ENCODE measurements at places on chromosomes 6 and 20.

DNA sequence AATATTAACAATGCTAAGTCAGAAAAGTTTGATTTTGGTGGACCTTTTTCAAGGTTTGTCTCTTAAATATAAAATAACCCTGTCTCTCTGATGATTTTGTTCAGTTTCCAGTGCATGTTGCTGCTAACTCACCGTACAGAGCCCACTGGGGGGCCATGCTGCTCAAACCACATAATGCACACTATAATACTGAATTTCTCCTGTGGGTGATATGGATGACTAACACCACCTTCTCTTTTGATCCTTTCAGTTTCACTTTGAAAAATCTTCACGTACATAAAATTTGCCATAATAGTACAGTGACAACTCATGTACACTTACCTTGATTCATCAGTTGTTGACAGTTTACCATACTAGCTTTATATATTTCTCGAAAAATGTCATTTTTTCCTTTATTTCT, 506.6 kb upstream of the MAN1A1 start:
- peak; percentile 5 for DNase-seq

- no peak for DNase-seq
These were observed 107.3 kb downstream of the UST start for GRCh38 chr6:148854096-148854495.

DNA sequence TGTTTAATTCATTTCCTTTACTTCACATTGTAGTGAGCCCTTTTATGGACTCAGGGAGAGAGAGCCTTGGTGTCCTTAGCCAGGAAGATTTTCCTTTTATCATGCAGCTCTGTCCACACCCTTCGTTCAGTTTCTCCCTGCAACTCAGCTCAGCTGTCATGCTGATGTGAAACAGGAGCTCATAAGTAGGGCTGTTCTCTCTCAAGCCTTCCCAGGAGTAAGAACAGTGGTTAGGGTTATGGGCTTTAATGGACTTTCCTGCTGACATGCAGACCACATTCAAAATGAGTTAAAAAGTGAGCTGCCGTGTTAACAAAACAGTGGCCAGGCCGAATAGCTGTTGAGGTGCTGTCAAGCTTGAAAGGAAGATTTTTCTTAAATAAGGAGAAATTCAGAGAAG, 104.1 kb downstream of the BCKDHB start:
- no peak for DNase-seq

DNA sequence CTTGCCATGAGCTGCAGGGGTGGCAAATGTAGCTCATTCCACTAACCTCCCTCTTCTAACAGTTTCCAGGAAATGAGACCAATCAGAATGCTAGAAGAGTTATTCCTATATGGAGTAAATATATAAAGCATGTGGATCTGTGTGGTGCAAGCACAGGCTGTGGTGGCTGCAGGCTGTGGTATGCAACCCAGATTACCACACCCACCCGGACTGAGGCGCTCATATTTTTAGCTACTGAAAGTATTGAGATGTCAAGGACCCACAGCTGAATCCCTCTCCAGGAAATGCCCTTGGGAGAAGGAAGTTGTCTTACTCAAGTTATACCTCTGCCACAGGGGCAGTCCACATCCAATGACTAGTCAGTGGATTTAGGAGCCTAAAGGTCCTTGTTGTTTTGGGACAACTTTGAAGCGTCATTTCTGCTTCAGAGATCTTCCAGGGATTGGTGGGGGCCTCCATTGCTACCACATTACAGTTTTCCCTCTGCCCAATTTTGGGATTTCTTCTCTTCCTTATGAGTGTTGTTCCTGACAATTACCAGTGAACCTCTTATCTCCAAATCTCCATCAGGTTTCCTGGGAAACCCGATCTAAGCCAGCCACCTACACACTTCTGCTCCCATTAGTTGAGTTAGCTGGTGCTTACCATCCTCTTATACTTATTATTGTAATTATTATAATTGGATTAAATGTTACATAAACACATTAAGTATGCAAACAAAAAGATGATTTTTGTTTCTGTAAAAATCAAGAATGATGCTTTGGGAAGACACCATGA, 12.1 kb upstream of the REPS1 start:
- no peak for DNase-seq

GRCh38 chr6:92399911-92400310, 1019.4 kb downstream of the EPHA7 start:
- no peak for DNase-seq

- DNase-seq, result no peak
These were observed 4.0 kb upstream of the LIN28B start for GRCh38 chr6:104952911-104953399.

- no peak for DNase-seq
These were observed 51.5 kb downstream of the SLC23A2 start for GRCh38 chr20:4949833-4950178.

DNA sequence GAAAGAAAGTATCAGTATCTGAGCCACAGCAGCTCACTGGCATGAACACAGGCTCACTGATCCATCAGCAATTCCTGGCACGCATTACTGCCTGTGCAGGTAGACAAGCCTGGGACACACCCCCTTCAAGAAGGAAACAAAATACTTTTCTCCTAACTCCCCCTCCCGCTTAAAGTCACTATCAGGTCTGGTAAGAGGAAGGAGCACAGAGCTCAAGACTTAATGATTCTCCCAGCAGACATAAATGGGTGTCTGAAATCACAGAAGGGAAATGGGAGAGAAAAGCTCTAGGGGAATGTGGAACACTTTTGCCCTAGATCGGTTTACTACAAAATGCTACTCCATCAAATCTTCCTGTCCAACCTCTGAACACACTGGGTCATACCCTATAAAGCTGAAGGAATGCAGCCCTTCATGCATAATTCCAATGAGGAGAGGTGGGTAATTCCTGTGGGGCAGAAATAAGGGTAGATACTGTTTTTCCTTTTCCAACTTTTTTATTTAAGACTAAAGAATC, at the start of gene ADGRF1:
TSS of gene ADGRF1 (minus strand) at position 58 of the 517 bp plus-strand sequence. CDS start 13,271 bp downstream, outside the sequence.
- no peak for DNase-seq

DNA sequence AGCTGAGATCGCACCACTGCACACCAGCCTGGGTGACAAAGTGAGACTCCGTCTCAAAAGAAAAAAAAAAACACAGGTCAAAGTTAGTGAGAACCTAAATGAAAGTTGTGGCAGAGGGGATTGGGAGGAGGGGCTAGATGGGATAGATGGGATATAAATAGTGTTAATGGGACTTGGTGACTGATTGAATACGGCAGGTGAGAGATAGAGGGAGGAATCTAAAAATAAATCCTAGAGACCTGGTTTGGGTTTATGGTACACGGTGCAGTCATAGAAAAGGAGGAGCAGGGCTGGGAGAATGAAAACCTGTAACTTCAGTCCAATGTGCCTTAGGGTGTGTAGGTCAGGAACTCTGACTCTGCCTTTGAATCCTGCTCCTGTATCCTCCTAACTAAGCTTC, 25.0 kb upstream of the DEK start:
- no peak for DNase-seq

GRCh38 chr6:129812145-129812777, 48.9 kb downstream of the TMEM244 start:
- no peak for DNase-seq

DNA sequence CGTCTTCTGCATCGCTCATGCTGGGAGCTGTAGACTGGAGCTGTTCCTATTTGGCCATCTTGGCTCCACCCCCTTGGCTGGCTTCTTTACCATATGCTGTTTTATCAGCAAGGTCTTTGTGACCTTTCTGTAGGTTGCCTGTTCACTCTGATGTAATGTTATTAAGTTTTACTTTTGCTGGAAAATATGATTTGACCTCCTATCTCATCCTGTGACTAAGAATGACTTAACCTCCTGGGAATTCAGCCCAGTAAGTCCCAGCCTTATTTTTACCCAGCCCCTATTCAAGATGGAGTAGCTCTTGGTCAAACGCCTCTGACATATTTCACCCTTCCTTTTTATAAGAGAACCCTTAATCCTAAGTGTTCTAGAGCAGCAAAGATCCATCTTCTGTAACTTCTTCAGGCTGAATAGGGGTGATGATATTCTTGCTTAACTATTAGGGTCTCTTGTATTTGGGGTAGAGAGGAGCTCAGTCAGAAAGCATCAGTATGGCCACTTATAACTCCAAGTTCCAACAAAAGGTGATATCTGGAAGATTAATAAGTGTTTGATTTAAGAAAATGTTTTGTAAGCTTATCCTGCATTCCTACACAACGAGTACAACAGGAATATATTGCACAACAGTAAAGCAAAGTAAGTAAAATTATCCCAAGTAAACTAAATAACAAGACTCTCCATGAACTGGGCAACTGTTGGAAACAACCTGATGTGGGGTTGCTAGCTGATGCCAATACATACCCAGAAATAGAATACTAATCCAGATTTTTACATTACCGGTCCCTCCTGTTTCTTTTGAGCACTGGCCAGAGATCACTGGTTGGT, 23.1 kb upstream of the HMGN3 start:
- DNase-seq, result no peak

DNA sequence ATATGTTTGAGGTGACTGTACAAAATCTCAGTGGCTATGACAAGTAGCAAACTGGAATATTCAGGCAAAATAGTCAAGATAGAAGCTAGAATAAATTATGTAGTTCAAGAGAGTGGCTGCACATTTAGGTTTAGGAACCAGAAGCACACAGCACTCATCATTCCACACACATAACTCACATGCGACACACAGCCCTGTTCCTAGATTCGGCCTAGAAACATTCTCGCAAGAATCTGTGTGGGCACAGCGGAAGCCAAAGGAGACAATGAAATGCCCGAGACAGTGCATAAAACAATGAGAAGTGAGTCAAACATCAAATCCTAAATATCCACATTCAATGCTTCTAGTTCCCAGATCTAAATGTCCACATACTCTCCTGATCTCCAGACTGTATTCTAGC, 9.5 kb upstream of the SUPT3H start:
- no peak for DNase-seq

- no peak for DNase-seq
These were observed 41.5 kb upstream of the TENT5A start for GRCh38 chr6:81793821-81794475.

DNA sequence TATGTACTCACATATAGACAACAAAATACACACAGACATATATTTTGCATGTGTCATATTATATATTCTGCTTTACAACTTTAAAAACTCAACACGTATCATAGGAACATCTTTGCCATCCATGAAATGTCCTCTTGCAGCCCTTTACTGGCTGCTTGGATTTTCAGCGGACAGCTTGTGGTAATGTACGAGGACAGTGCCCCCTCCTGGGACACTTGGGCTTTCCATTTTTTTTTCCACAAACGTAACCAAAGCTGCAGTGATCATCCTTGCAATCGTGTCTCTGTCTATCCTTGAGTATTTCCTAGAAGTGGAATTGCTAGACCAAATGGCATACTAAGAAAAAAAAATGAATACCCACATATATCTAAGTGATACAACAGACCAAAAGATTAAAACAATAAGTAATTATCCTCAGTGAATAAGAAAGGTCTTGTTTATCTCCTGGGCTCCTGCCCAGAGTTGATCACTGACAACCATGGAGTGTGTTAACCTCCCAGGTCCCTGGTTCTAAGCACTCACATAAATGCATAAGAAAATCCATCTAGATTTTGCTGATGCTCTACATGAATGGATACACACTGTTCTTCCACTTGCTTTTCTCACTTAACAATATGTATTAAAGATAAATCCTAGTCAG, 18.1 kb downstream of the BPI start:
- no peak for DNase-seq

GRCh38 chr6:138227316-138227781, 9.1 kb upstream of the PBOV1 start:
- no peak for DNase-seq

DNA sequence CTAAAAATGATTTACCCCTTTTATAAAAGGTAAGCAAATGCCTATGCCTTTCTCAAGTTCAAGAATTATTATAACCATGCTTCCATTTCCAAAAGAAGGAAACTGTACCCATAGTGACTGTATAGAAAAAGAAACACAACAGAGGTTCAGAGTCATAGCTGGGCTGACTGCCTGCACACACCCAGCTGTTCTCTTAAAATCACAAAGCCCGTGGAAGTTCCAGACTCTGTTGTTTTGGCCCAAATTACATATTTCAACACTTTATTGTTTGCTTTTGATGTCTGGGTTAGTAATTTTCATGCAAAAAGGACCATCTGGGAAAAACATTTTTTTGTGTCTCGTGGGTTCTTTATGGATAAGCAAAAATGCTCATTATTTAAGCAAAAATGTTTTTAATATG, 99.2 kb downstream of the LCA5 start:
- DNase-seq, result no peak

DNA sequence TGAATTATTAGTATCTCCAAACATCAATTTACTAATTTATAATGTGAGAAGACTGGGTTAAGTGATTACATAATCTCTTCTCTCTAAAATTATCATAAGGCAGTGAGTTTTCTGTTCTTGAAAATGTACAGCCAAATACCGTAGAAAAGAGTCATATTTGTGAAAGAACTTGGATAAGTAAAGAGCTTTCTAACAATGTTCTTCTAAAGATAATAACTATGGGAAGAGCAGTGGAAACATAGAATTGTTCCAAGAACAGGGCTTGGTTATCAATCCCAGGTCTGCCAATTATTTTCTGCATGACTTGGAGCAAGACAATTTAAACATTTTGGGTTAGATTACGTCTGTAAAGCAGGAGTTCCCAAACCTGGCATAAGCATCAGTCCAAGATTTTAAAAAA, 198.1 kb upstream of the SGK1 start:
- no peak for DNase-seq

GRCh38 chr6:139632840-139633239, 258.4 kb upstream of the CITED2 start:
- DNase-seq, result no peak

- DNase-seq, result no peak
These were observed 248.2 kb downstream of the KHDC1L start for GRCh38 chr6:72977114-72977513.

- no peak for DNase-seq
These were observed 49.1 kb downstream of the MAP3K7 start for GRCh38 chr6:90537723-90538258.

DNA sequence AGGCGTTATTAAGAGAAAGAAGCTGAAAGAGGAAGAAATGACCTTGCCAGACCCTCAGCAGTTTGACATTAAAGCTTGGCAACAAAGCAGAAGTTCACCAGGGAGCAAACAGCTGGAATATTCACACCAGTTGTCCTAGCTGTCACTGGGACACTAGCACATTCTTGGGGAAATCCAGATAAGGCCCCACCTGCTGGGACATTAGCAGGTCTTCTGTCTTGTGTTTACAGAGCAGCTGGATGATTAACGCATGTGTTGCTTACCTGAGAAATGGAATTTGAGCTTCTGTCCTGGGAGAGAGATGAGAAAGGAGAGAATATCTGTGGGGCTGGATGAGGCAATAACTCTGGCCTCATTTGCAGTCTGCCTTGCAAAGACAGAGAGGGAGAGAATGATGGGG, 137.6 kb upstream of the RIN2 start:
- DNase-seq, result no peak
